PC-3 (cell line): ENCODE measurements at places on chromosomes 6 and 20. TPM values are rescaled to one million over a fixed set of nuclear protein-coding genes. Genes with fewer than 3 reads are reported as not detected.

Gene CD40
- total RNA-seq, result 4.6 and 5.0 TPM in 2 replicates

Gene CRYBG1
- total RNA-seq, result 19.9 and 22.2 TPM in 2 replicates

- H3K27ac ChIP-seq, result no peak overlapping the region
- H3K36me3 ChIP-seq, result no peaks in the 10 kb centered on the region
- peaks cover 12% of the 10 kb centered on the region for H3K4me1 ChIP-seq
- no peak for DNase-seq
- no peak overlapping the region for H3K4me3 ChIP-seq
These were observed 186.1 kb downstream of the TASP1 start for GRCh38 chr20:13452470-13453124.

GRCh38 chr6:79872303-79872702, 75.0 kb downstream of the ELOVL4 start:
- no peaks in the 10 kb centered on the region for H3K27me3 ChIP-seq
- no peak overlapping the region for H3K27ac ChIP-seq
- no peaks in the 10 kb centered on the region for H3K36me3 ChIP-seq
- 0 out of 2 replicates have a peak, but pooled peaks cover 6% of the 10 kb centered on the region for H3K4me1 ChIP-seq
- H3K4me3 ChIP-seq, result no peak overlapping the region

DNA sequence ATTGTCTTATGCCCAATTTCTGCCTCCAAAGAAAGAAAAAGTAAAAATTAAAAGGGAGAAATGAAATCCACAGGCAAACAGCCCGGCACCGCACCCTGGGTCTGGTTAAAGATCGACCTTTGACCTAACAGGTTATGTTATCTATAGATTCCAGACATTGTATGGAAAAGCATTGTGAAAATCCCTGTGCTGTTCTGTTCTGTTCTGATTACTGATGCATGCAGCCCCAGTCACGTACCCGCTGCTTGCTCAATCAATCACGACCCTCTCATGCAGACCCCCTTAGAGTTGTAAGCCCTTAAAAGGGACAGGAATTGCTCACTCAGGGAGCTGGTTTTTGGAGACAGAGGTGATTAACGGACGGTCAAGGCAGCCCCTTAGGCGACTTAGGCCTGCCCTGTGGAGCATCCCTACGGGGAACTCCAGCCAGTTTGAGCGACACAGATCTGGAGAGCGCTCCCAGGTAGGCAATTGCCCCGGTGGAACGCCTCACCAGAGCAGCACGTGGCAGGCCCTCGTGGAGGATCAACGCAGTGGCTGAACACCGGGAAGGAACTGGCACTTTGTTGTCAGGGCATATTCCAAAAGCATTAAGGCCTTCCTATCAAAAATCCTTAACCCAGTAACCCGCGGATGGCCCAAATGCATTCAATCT, 12.0 kb upstream of the HFE start:
- H3K4me1 ChIP-seq, result no peaks in the 10 kb centered on the region
- H3K27ac ChIP-seq, result no peak overlapping the region
- no peaks in the 10 kb centered on the region for H3K27me3 ChIP-seq
- no peak overlapping the region for H3K4me3 ChIP-seq

DNA sequence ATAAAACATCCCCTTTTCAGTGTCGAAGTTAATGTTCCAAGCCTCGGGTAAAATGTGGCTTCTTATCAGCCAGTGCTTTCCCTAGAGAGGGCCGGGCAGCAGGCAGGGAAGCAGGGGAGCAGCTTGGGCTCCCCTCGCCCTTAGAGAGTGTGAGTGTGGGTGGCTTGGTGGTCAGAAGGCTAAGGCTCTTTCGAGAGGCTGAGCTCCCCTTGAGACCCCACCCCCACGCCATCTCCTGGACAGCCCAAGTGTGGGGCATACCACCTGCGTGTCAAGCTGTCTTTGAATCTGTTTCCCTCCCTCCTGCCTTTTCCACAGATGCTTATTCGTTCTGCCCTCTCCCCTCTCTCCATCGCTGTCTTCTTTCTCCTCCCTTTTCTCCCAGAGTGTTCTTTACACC, 95.1 kb upstream of the FOXP4 start:
- no peak overlapping the region for H3K4me3 ChIP-seq
- H3K36me3 ChIP-seq, result no peaks in the 10 kb centered on the region
- no peaks in the 10 kb centered on the region for H3K4me1 ChIP-seq
- DNase-seq, result no peak
